Activated CD8-positive, alpha-beta T cell treated with anti-CD3 and anti-CD28 coated beads for 36 hours (primary cell): ENCODE measurements at places on chromosomes 1 and 21.
A peak's percentile ranks its signal among the peaks of the same experiment; 100 is the strongest.

GRCh38 chr21:14547834-14548513 lies 1.9 kb upstream of the SAMSN1 start:
- peak overlapping the region; percentile 70 for H3K4me3 ChIP-seq
- DNase-seq: no peak
- H3K36me3 ChIP-seq: peaks cover 11% of the 10 kb centered on the region
- H3K27me3 ChIP-seq: no peaks in the 10 kb centered on the region

DNA sequence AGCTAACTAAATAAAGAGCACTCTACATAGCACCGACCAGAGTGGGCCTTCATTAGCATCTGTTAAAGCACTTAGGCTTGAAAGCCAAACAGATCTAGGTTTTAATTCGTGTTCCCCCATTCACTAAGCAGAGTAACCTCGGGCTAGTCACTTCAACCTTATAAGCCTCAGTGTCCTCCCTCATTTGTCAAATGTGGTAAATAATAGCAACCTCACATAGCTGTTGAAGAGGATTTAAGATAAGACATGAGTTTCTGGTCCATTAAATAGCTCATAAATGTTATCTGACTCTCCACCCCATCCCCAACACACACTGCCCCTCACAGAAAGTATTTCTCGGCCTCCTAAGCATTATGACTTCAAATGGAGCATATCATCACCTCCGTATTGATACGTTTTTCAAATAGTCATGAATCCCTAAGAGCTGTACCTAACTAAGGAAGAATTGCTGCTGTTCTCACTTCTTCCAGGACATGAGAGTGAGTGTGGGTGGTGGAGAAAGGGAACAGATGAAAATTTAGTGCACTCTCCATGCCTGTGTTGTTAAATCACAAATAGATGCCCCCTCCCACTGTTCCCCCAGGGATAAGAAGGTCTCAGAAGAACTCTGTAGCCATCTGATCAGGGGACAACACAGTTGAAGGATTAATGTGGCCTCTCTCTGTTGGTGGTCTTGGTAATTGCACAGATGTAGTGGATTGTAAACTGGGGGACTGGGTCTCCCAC lies 47.6 kb downstream of the PLPP3 start:
- no peak for DNase-seq
- no peaks in the 10 kb centered on the region for H3K36me3 ChIP-seq
- no peak overlapping the region for H3K27ac ChIP-seq
- H3K27me3 ChIP-seq: peaks cover 1% of the 10 kb centered on the region
- H3K4me3 ChIP-seq: no peak overlapping the region

GRCh38 chr1:185934476-185935189 lies 200.4 kb downstream of the HMCN1 start:
- no peak overlapping the region for H3K27ac ChIP-seq
- H3K4me1 ChIP-seq: no peaks in the 10 kb centered on the region
- no peak overlapping the region for H3K4me3 ChIP-seq
- peaks cover 5% of the 10 kb centered on the region for H3K27me3 ChIP-seq
- DNase-seq: no peak
- H3K36me3 ChIP-seq: no peaks in the 10 kb centered on the region

DNA sequence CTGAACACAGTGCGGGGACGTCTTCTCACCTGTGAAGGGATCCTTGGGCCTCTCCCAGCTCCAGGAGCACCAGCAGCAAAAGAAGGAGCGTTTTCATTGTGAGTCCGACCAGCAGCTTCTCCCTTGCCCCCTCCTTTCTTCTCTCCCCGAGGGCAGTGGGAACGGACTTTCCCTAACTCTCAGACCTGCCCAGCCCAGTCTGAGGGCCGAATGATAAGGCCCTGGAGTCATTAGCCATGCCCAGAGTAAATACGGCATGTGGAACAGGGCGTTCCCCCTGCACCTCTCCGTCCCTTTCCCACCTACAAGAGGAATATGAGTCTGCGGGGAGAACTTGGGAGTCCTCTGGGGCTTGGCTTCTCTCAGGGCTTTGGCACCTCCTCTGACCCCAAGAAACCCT lies at the start of gene CTSE:
TSS of gene CTSE (minus strand) at position 201 of the 400 bp plus-strand sequence. CDS start at position 97, 104 bp downstream.
- H3K4me1 ChIP-seq: peaks cover 5% of the 10 kb centered on the region
- no peak within 1 kb of the TSS for H3K27ac ChIP-seq
- no peak within 1 kb of the TSS for H3K4me3 ChIP-seq

- peaks cover 64% of the 10 kb centered on the region for H3K4me1 ChIP-seq
- H3K27me3 ChIP-seq: no peaks in the 10 kb centered on the region
- H3K4me3 ChIP-seq: no peak overlapping the region
- H3K36me3 ChIP-seq: peaks cover 14% of the 10 kb centered on the region
- no peak overlapping the region for H3K27ac ChIP-seq
Observed at GRCh38 chr1:107877092-107877491, 87.9 kb downstream of the VAV3 start.

DNA sequence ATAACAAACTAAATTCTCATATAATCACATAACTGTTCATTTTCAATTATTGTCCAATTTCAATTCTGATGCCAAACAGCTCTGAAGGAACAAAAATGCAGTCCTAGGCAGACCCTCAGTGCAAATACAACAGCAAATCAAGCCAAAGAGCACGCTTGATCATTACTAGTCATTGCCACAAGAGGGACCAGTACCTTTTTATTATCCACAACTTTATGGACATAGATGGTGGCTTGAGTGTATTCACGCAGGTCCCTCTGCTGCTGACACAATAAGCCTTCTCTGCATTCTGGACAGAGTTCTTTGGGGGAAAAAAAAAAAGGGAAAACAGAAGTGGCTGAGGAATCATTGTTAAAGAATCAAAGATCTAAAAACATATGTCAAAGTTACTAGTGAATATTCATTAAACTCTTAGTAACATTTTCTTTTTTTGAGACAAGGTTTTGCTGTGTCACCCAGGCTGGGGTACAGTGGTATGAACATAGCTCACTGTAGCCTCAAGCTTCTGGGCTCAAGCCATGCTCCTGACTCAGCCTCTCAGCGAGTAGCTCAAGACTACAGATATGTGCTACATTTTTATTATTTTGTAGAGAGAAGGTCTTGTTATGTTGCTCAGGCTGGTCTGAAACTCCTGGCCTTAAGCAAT lies 34.3 kb upstream of the RAP1GAP start:
- H3K36me3 ChIP-seq: peaks cover 31% of the 10 kb centered on the region
- H3K27me3 ChIP-seq: no peaks in the 10 kb centered on the region
- no peak overlapping the region for H3K27ac ChIP-seq
- H3K4me3 ChIP-seq: no peak overlapping the region

GRCh38 chr1:193259636-193260035 lies 73.2 kb upstream of the B3GALT2 start:
- peaks cover 14% of the 10 kb centered on the region for H3K36me3 ChIP-seq
- H3K4me3 ChIP-seq: no peak overlapping the region
- H3K4me1 ChIP-seq: peaks cover 9% of the 10 kb centered on the region
- no peak for DNase-seq
- H3K27me3 ChIP-seq: no peaks in the 10 kb centered on the region

DNA sequence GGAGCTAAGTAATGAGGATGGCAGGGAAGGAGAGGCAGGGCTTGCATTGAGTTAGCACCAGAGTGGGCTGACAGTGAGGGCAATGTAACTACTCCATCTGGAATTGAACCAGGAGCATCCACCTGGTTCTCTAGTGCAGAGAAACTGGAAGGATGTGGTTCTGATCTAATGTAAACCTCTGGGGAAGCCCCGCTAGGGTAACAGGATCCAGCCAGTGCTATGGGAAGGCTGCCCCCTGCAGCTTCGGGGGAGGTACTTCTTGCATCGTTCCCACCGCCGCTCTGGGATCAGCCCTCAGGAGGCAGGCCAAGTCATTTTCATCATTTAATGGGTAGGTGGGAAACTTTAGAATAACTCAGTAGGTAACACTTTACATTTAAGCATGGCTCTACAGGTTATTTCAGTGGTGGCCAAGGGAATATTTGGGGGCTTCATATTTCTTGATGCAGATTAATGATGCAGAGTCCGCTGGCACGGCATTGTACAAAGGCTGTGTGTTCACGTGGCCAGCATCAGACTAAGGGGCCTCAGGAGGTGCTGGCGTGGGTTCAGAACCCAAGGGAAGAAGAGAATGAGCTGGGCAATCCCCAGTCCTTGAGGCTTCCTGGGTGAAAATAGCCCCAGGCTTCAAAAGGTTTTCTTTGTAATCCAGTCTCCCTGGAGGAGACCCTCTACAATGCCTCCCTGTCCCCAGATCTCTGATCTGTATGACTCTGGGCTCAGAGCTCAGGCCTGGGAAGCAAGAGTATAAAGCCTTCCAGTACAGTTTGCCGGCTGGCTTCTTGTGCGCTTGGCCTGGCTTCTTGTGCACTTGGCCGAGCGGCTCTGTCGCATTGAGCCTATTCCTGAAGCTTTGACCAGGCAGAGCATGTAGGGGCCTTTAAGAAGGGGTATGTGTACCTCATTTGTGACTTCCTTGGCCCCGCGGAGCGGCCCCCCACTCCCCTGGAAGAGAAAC lies 26.4 kb upstream of the KAZN start:
- H3K4me3 ChIP-seq: no peak overlapping the region
- no peaks in the 10 kb centered on the region for H3K36me3 ChIP-seq
- DNase-seq: peak; percentile 20
- no peaks in the 10 kb centered on the region for H3K4me1 ChIP-seq

DNA sequence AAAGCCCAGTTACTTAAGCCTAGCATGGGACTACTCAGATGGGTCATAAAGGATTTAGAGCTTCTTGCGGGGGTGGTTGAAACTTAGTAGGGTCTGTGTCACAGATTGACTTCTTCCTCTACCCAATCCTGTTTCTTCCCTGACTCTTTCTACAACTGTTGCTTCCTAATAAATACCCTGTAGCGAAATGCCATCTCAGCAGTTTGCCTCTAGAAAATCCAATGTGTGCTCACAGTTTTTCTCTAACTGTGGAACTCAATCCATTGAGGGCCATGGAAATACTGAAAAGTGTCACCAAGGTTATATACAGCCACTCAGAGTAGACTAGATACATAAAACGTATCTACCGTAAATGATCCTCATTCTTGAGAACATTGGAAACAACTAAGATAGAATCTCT lies 217.7 kb downstream of the COL24A1 start:
- no peak overlapping the region for H3K27ac ChIP-seq
- DNase-seq: no peak
- H3K27me3 ChIP-seq: no peaks in the 10 kb centered on the region
- no peaks in the 10 kb centered on the region for H3K4me1 ChIP-seq

DNA sequence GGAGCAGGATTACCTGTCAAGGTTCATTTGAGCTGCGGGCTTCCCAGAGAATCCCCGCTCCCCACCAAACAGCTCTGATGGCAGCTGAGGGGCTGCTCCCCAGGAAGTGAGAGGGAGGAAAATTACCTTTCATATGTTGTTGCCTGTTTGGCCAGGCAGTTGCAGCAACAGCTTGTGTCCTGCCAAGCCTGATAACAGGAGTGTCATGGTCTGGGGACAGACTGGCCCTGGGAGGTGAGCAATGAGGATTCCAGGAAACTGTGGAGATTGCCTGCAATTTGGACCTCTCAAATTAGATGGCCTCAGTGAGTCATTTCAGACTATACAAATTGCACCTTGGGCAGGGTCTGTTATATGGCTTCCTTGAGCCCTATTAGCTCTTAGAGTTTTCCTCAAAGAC lies 189.3 kb downstream of the PTPRU start:
- H3K4me1 ChIP-seq: no peaks in the 10 kb centered on the region
- H3K27me3 ChIP-seq: peaks cover 14% of the 10 kb centered on the region
- no peaks in the 10 kb centered on the region for H3K36me3 ChIP-seq
- DNase-seq: no peak

DNA sequence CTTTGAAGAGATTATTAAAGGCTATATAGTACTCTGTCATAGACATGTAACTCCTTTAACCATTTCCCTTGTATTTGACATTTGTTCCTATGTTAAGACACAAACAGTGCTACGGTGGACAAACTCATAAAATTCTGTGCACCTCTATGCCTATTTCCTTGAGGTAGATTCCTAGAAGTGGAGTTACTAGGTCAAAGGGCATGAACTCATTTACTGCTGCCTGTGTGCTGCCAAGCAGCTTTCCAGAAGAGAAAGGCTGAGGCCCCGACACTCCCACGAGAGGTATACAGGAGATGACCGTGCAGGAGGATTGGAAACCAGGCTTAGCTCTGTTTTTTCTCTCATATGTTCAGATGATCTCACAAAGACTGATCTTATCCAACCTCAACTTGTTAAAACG lies 34.4 kb upstream of the TENT5C start:
- peaks cover 16% of the 10 kb centered on the region for H3K4me1 ChIP-seq
- no peak for DNase-seq
- no peaks in the 10 kb centered on the region for H3K36me3 ChIP-seq
- H3K4me3 ChIP-seq: no peak overlapping the region
- H3K27me3 ChIP-seq: no peaks in the 10 kb centered on the region
- H3K27ac ChIP-seq: no peak overlapping the region

DNA sequence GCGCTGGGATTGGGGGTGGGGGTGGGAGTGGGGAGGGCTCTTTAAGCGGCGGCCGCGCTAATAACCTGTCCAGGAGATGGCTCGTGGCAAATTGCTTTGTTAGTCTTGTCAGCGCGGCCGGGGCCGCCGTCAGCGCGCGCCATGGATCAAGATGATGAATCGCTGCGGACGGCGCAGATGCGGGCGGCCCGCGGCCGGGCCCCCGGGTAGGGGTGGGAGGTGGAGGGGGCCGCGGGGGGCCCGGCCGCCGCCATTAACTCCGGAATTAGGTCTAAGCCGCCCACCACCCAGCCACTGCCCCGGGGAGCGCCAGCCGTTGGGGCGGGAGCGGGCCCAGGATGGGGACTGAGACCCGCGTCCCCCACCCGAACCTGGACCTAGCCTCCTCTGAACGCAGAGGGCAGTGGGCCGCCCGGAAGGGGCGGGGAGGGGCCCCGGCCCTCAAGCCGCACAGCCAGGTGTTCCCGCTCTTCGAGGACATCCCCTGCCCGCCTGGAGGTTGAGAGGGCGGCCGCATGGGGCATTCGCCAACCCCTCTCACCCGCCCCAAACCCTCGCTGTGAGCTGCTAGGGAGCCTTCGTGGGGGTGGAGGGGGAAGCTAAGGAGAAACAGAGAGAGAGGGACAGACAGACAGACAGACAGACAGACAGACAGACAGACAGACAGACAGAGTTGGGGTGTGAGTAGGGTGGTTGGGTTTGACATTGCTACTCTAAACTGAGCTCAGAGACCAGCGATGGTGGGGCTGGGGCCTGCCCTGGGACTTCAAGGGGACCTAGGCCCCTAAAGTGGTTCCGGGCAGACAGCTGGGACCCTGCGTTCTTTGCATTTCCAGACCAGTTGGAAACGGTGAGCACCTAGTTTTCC lies 3.8 kb upstream of the DMBX1 start:
- no peak overlapping the region for H3K4me3 ChIP-seq
- peaks cover 24% of the 10 kb centered on the region for H3K4me1 ChIP-seq
- no peak for DNase-seq
- no peaks in the 10 kb centered on the region for H3K36me3 ChIP-seq
- H3K27me3 ChIP-seq: peaks cover 66% of the 10 kb centered on the region
- H3K27ac ChIP-seq: no peak overlapping the region

GRCh38 chr1:180156631-180157091 lies 2.0 kb downstream of the QSOX1 start:
- peaks cover 33% of the 10 kb centered on the region for H3K4me1 ChIP-seq
- H3K36me3 ChIP-seq: peaks cover 3% of the 10 kb centered on the region
- H3K27ac ChIP-seq: no peak overlapping the region
- H3K4me3 ChIP-seq: no peak overlapping the region
- no peak for DNase-seq

GRCh38 chr1:145997718-145998023 lies 1.3 kb upstream of the TXNIP start:
- no peak for DNase-seq
- peak overlapping the region; percentile 100 for H3K27ac ChIP-seq
- H3K4me3 ChIP-seq: peak overlapping the region; percentile 98
- H3K27me3 ChIP-seq: no peaks in the 10 kb centered on the region
- peaks cover 37% of the 10 kb centered on the region for H3K36me3 ChIP-seq
- H3K4me1 ChIP-seq: peaks cover 56% of the 10 kb centered on the region
